ENCODE measurements at places on chromosomes 11 and 22.
A peak's percentile ranks its signal among the peaks of the same experiment; 100 is the strongest.

DNA sequence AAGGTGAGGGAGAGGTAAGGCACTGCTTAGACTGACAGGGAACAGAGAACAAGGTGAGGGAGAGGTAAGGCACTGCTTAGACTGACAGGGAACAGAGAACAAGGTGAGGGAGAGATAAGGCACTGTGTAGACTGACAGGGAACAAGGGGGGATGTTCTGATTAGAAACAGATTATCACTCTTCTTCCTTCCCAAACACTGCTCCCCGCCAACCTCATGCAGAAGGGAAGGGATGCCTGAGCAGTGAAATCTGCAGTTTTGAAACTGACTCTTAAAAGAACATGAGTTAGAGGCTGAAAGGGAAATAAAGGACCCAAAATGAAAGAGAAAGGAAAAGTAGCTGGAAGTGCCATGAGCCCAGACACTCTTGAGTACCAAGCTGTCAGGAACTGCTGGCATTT lies 29.8 kb downstream of the NEFH start:
- no peak for DNase-seq

- DNase-seq: no peak
Measured at GRCh38 chr11:45300715-45301114, 14.6 kb upstream of the SYT13 start.

DNA sequence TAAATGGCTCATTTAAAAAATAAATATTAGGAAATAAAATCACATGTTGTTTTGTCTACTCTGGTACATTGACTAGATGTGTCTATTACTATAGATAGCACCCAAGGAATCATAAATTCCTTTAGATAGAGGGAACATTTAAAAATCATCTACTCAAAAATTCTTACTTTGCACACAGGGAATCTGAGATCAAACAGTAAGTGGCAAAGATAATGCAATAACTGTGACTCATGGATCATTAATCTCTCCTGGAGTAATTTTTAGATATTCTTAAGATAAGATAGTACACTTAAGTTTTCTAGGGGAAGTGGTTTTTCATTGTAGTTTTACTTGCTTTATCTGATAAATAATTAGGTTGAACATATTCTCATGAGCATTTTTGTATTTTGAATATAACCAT lies 468.9 kb downstream of the LUZP2 start:
- peak; percentile 55 for DNase-seq

GRCh38 chr11:1702506-1702905 lies 5.5 kb downstream of the KRTAP5-6 start:
- DNase-seq: no peak

DNA sequence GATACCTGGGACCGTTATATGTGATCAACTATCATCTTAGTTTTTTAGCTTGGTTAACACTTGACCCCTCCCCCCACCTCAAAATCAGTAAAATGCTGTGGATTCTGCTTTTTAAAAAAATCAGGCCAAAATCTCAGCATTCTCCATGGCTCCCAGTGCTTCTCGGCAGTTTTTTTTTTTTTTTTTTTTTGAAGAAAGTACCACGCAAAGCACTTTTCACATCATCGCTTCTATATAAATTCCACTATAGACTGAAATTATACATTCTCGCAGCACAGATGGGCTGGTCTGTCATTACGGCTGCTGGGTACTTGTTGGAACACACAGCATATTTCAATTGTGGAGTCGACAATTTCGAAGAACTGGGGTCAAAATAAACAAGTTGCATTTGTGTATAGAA lies 67.7 kb upstream of the PPARA start:
- DNase-seq: no peak

GRCh38 chr22:40922484-40923303 lies 28.5 kb upstream of the RBX1 start:
- peak; percentile 29 for DNase-seq

- DNase-seq: no peak
Measured at GRCh38 chr11:111107501-111107900, 138.0 kb upstream of the POU2AF2 start.

Data from astrocyte (in vitro differentiated cells and primary cell).